ELR (cell line): ENCODE measurements at places on chromosomes 5 and 9.

DNA sequence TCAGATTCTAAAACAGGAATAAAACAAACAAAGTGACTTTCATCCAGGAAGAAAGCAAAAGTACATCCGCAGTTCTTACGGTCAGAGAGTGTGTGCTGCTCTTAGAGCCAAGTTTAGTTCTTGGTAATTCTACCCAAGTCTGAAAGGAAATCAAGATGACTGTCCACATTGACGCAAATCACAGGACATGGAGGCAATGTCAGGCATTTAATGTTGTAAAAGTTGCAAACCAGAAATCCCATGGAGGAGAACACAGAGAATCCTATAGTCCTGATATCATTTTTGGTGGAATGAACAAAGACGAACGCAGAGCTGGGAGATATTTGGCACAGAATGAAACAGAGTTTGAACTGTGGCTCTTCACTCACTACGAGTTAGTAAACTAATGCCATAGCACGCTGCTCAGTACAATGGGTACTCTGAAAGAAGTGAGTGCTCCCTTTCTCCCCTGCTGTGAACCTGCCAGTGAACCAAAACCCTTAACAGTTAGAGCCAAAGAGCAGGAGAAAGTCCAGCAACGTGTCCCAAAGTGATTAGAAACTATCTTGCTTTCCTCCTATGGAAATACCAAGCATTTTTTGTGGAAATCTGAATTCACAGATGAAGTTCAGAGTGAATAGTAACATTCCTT lies 74.3 kb downstream of the MUSK start:
- peak; percentile 54 for DNase-seq

GRCh38 chr5:155430192-155430591 lies 416.6 kb downstream of the KIF4B start:
- no peak for DNase-seq

DNA sequence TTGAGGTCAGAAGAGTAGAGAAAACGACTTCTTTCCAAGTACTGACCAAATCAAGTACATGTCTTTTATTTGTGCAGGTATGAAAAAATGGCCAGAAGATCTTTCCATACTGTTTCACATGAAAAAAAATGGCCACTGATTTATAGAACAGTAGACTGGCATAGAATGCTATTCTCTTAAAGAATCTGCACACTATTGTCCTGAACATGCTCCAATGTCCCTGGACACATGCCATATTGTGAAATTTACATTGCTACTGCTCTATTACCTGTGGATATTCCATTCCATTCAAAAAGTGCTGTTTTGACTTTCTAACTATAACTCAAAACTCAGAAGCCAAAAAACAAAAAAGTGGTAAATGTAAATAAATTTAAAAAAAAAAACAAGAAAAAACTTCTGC lies 60.6 kb downstream of the FBXL17 start:
- DNase-seq: no peak

DNA sequence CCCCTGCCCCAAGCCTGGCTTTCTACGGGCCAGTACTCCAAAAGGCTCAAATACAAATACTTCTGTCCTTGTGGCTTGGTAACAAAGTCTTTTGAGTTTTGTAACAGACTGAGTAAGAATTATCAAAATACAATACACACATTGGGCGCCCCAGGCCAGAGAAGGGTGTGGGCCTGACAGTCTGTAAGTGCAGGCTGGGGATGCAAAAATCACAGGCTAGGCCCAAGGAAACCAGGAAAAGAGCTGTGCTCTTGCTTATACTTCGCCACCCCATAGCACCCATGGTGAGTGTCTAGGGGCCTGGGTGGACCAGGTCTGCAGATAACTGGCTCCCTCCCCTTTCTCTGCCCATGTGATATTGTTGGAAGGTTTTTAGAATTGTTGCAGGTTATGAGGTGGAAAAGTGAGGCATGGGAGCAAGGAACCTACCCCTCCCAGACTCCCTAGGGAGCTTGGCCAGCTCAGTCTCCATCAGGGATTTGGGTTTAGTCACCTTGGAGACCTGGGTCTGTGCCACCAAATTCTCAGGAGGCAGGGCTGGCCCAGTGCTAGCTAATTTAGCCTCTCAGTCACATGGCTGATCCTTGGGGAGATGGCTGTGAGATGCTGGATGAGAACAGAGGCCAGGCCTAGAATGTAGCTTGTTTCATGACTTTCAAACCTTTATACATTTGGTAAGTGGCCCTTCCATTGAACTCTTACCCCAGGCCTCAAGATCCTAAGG lies 72.9 kb downstream of the TARS1 start:
- no peak for DNase-seq

GRCh38 chr5:43041669-43042175 lies 1.6 kb upstream of the ANXA2R start:
- DNase-seq: peak; percentile 88

DNA sequence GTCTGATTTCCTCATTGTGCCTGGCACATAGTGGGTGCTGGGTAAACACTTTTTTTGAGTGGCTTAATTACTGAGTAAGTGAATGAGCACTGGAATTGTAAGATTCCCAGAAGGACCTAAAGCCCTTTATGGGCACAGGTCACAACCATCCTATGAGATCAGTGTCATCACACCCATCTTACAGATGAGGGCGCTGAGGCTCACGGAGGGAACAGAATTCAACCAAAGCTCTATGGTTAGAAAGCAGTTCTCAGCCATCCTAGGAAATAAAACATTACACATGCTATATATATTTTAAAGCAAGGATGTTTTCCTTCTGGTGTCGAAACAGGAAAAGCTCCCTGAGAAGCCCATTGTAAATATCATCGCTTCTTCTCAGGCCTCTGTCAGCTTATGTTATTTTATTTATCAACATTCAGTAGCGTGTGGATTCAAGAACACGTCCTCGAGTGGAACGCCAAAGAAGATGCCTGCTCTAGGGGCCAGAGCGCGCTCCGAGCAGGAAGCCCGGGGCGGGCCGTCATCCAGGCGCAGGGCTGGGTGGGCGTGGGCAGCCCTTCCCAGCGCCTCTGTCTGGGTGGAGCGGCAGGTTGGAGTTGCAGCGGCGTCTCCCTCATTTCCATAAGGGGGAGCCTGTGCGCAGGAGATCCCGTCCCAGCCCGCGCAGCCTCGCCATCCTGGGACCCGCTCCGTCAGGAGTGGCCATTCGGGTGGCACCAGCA lies 155.8 kb upstream of the SMIM23 start:
- DNase-seq: peak; percentile 82

- DNase-seq: no peak
Measured at GRCh38 chr5:7576023-7576715, 180.2 kb downstream of the ADCY2 start.

DNA sequence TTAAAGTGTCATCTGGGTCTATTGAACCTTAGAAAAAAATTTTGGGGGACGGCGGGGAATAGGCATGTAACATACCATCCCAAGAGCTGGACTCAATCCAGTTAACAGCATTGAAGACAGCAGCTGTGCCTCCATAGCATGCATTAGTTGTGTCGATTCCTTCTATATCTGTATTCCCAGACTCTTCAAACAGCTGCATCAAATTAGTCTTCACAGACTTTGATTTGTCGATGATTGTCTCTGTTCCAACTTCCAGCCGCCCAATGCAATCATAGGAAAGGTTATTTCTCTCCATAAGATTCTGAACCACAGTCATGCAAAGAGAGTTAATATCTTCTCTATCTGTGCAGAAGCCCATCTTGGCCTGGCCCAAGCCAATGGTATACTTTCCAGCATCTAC lies 14.8 kb downstream of the HMGCS1 start:
- DNase-seq: no peak

DNA sequence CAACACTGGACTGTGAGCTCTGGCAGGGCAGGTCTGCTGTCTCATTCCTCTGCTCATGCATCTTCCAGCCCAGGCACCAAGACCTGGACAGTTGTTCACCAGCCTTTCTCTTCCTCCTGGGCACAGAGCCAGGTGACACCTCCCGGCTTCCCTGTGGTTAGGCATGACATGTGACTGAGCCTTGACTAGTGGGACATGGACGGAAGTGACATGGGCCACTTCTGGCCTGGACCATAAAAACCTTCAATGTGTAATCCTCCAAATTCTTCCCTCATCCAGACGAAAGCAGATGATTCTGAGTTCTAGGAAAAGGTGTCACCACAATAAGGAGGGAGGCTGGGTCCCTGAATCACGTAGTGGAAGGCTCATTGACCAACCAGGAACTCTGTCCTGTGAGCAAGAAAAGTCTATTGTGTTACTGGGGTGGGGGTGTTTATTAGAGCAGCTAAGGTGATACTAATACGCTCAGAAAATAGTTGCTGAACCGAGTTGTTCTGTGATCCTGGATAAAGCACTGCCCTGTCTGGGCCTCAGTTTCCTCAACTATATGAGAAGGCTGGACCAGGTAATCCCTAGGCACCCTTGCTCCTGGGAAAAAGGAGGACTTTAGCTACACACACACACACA lies 26.6 kb upstream of the CRB2 start:
- DNase-seq: peak; percentile 65

DNA sequence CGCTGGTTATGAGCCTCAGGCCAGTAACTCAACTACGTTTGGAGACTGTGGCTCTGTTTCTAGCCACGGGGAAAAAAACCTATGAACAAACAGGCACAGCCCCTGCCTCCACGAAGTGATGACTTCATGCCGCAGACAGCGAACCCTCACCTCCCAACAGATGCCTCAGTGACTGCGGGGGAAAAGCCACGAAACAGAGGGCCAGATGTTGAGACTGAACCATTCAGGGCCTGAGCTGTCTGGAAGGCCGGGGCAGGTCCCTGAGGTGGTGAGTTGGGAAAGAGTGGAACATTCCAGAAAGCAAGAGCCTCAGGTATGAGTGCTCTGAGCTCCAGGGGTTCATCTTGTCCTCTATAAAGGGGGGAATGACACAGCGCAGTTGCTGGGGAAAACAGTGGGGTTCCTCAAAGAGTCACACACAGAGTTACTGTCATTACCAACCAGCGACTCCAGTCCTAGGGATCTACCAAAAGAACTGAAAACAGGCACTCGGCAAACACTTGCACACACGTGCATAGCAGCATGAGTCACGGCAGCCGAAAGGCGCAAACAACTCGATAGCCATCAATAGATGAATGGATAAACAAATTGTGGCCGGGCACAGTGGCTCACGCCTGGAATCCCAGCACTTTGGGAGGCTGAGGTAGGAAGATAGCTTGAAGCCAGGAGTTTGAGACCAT lies 15.3 kb downstream of the PLPP7 start:
- DNase-seq: peak; percentile 82

- no peak for DNase-seq
Measured at GRCh38 chr9:137417161-137418021, 5.6 kb downstream of the EXD3 start.

DNA sequence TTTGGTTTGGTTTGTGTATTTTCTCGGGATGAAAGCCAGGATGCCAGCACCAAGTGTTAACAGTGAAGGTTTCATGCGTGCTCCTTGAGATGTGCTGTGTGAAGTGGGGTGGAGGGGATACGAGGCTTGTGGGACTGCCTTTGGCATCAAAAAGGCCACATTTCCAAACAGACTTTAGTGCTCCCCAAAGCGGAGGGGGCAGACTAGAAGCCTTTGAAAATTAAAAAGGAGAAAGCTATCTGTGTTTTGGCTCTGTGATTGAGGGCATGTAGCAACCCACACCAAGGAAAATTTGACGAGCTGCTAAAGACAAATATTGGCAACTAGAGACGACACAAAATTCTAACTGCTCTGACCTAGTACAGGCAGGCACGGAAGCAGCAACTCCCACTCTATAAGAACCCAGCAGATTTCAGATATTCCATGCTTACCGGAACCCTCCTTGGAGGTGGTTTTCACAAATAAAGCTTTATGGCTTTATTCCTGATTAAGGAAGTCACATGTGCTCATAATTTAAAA lies 154.5 kb downstream of the ARSB start:
- DNase-seq: no peak

DNA sequence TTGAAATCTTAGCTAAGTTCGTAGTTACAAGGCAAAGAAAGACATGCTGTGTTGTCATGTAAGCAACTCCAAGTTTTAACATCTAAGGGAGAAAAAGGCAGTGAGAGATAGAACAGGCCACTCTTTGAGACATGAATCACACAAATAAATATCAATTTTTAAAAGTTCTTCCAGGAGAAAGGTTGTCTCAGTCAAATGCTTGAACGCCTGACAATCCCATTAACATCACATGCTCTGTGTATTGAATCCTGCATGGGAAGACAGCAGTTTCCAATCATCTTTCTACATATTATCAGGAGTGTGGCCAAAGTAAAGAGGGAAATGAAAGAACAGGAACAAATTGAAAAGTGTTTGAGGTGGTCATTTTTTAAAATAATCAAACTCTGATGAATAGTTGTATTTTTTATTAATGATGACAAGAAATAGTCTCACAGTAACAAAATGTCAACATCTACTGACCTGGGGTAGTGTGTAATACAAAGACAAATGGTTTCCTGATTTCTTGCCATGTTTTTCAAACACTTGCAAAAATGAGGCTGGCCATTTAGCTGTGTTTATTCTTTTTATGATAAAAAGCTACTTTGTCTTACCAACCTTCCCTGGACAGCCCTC lies 6.4 kb upstream of the C6 start:
- no peak for DNase-seq

- no peak for DNase-seq
Measured at GRCh38 chr5:152523964-152524363, 118.9 kb upstream of the NMUR2 start.

GRCh38 chr5:169242175-169242848 lies 58.6 kb downstream of the SLIT3 start:
- DNase-seq: no peak

- DNase-seq: no peak
Measured at GRCh38 chr5:166031926-166032325, 2259.5 kb upstream of the WWC1 start.

GRCh38 chr5:97498657-97499056 lies 315.6 kb upstream of the RIOK2 start:
- no peak for DNase-seq
